Colonic mucosa (tissue), 4 donors: ENCODE measurements at places on chromosomes 6 and 20. TPM values are rescaled to one million over a fixed set of nuclear protein-coding genes. Genes with fewer than 3 reads are reported as not detected.

The KCNK17 gene
- not detected for total RNA-seq

GRCh38 chr6:140193269-140193668 lies 818.8 kb upstream of the CITED2 start:
- no peak overlapping the region for H3K4me3 ChIP-seq
- H3K4me1 ChIP-seq = no peaks in the 10 kb centered on the region
- H3K36me3 ChIP-seq = no peaks in the 10 kb centered on the region
- H3K27ac ChIP-seq = no peak overlapping the region

GRCh38 chr6:166781331-166781730 lies 154.3 kb upstream of the RPS6KA2 start:
- no peak overlapping the region for H3K27ac ChIP-seq
- no peaks in the 10 kb centered on the region for H3K4me1 ChIP-seq
- no peaks in the 10 kb centered on the region for H3K36me3 ChIP-seq

GRCh38 chr6:18990059-18990978 lies 603.2 kb downstream of the RNF144B start:
- H3K27ac ChIP-seq = no peak overlapping the region
- no peaks in the 10 kb centered on the region for H3K36me3 ChIP-seq
- H3K4me1 ChIP-seq = no peaks in the 10 kb centered on the region
- peak; percentile 74 for DNase-seq
- no peak overlapping the region for H3K4me3 ChIP-seq
